ENCODE measurements at places on chromosomes 7 and 10.
A peak's percentile ranks its signal among the peaks of the same experiment; 100 is the strongest.

GRCh38 chr10:107453561-107453960 is 289.1 kb upstream of the SORCS1 start:
- no peak for DNase-seq

DNA sequence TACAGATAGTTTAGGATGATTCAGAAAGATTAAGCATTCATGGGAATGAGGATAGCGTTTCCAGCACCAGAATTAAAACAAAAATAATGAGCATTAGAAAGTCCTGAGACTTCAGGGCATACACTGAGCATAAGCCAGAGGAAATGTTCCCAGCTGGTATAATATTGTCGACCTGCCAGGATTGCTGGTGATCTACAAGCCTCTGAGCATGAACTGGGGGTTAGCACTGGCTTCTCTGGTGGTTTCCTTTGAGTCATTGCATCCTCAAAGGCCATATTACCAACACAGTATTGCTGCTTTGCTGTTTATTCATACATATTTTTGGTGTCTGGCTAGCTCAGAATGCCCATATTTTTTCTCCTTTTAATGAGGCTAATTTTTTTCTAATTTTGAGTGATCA is 10.7 kb upstream of the ATRNL1 start:
- peak; percentile 8 for DNase-seq

DNA sequence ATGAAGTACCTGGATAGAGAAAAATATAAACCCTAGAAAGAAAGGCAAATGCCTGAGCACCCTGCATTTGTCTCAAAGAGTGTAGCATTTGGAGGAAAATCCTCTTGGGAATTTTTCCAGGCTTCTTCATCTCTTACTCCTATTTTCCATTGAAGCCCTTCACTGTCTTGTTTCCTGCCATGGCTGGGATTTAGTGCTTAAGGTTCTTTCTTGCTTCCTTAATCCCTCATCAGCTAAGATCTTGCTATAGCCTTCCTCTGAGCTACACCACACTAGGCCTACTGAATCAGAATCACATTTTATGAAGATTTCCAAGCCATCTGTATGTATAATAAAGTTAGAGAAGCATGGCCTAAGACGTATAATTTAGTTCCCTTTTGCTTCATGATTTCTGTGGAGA is 97.5 kb upstream of the PHYHIPL start:
- DNase-seq = no peak

GRCh38 chr7:815284-816216 is 16.7 kb upstream of the SUN1 start:
- DNase-seq = no peak

- DNase-seq = no peak
These were observed 61.3 kb downstream of the PIP4K2A start for GRCh38 chr10:22652988-22653481.

All from GM04504 (cell line).